ENCODE measurements at places on chromosomes 4 and X. TPM values are rescaled to one million over a fixed set of nuclear protein-coding genes. Genes with fewer than 3 reads are reported as not detected.

Gene NWD2
- not detected for total RNA-seq

- DNase-seq, result no peak
Measured at GRCh38 chrX:138298268-138298667, 413.2 kb downstream of the FGF13 start.

- DNase-seq, result no peak
Measured at GRCh38 chr4:4762909-4763821, 96.3 kb upstream of the MSX1 start.

DNA sequence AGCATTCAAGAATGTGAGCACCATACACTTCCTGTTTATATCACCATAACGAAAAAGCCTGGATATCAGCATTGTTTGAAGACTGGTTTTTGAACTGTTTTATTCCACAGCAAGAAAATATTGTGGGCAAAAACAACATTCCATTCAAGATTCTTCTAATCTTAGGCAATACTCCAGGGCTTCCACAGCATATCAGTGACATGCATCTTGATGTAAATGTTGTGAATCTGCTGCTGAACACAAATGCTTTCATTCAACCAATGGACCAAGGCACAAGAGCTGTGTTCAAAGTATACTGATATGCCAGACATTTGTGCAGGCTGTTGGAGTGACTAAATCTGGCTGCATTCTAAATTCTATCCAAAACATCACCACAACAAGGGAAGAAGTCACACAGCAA, 260.1 kb upstream of the ETNPPL start:
- no peak for DNase-seq

GRCh38 chr4:78414116-78414515, 137.5 kb upstream of the ANXA3 start:
- no peak for DNase-seq

Gene DMRTC1
- not detected for total RNA-seq

Gene SSX4
- total RNA-seq, result not detected

GRCh38 chr4:128869776-128870509, 60.4 kb downstream of the JADE1 start:
- DNase-seq, result no peak

- no peak for DNase-seq
Measured at GRCh38 chr4:2642968-2643367, 106.5 kb downstream of the FAM193A start.

DNA sequence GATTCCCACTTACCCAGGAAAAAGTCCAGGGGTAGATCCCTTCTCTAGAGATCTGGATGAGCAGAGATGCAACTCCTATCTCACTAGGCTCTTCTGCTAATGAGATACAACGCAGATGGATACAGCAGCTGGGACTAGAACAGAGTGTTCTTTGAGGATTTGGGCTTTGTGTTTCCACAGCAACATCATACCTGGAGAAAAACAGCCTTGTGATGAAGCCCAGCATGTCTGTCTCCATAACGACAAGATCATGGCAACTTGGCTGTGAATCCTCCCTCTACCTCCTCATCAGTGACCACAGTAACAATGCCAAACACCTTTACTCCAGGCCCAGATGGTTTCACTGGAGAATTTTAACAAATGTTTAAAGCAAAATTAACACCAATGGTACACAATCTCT, 80.1 kb downstream of the RCHY1 start:
- DNase-seq, result no peak

GRCh38 chr4:155646001-155646400, 20.6 kb upstream of the GUCY1A1 start:
- DNase-seq, result no peak

Gene APBB2
- 89.0 TPM for total RNA-seq

- DNase-seq, result peak; percentile 8
Measured at GRCh38 chr4:8747467-8748235, 124.0 kb downstream of the HMX1 start.

Gene GATA1
- not detected for total RNA-seq

Gene HOPX
- total RNA-seq, result 0.29 TPM

Gene CXCL11
- not detected for total RNA-seq

DNA sequence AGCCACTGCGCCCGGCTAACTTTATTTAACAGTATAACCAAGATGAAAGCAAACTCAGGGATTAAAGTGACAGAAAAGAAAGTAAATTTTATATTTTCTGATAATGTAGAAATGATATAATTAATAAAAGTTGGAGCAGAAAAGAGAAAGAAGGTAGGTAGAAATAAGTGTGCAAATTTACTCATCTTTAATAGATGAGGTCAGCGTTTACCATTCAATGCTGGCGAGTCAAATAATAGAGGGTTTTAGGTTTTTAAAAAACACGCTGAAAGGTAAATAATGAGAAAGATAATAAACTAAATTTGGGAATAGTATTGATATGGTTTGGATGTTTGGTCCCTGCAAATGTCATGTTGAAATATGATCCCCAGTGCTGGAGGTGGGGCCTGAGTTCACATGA, 13.6 kb downstream of the CDKN2AIP start:
- DNase-seq, result no peak

All from osteoblast (primary cell).